Effector memory CD4-positive, alpha-beta T cell (primary cell): ENCODE measurements at places on chromosomes 3 and 15.

- no peak for DNase-seq
Measured at GRCh38 chr15:76172782-76173181, 113.0 kb downstream of the TMEM266 start.

GRCh38 chr15:40103864-40104271 is 4.8 kb downstream of the BMF start:
- DNase-seq: no peak

DNA sequence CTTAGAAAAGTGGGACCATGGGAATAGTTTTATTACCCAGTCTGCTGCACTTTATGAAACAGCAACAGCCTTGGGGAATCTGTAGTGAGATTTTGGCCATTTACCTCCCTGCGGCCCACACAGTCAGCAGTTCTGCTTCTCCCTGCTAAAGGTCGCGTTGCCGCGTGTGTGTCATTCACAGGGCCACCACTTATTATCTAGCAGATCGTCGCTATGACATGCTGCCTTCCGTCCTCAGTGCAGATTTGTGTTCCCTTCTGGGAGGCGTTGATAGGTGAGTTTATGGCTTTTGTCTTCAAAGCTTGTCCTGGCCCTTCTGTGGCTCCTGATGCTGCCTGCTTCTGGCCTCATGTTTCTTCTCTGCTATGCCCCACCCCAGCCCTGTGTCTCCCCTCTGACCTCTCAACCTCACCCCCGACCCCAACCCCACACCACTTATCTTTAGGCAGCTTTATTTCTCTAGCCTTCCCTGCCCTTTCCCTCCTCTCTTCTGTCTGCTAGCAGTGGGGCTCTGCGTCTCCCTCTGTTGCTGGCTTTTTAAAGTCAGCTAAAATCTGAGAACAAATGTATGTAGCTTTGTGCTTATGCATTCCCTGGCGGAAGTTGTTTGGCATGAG is 30.1 kb downstream of the DIS3L start:
- no peak for DNase-seq

- DNase-seq: no peak
Measured at GRCh38 chr3:193297421-193297820, 56.4 kb downstream of the PLAAT1 start.

DNA sequence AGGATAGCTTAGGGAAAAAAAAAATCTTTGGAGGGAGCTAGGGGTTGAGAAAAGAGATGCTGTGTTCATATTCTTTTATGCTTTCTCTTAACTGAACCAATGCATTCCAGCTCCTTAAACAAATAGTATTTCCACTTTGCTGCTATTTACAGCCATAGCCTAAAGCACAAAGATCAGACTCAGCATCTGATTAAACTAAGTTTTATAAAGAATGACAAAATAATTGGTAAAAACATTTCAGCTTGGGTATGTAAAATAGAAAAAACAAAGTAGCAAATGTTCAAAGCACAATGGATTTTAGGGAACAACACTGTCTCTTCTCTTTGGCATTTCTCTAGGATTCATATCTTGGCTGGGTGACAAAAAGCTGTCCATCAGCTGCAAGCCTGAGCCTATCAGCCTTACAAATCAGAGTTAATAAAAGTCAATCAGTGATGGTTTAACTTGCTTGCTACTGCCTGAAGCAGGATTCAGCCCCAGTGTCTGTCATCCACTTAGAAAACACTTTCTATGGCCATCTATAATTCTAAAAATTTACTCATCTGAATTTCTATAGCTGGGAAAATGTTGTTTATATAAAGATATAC is 232.1 kb upstream of the CDIN1 start:
- DNase-seq: no peak

- no peak for DNase-seq
Measured at GRCh38 chr15:99911816-99912215, 178.6 kb upstream of the LYSMD4 start.

GRCh38 chr15:31752065-31752762 is 278.1 kb upstream of the CHRNA7 start:
- DNase-seq: no peak

DNA sequence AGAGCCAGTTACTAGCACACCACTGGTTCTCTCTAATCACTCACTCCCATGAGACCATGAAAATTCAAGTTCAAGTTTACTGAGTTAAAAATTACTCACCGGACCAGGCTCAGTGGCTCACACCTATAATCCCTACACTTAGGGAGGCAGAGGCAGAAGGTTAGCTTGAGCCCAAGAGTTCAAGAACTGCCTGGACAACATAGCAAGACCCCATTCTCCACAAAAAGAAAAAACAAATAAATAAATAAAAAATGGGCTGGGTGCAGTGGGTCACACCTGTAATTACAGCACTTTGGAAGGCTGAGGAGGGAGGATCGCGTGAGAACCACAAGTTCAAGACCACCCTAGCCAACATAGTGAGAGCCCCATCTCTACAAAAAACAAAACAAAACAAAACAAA is 21.2 kb upstream of the CILP start:
- no peak for DNase-seq

DNA sequence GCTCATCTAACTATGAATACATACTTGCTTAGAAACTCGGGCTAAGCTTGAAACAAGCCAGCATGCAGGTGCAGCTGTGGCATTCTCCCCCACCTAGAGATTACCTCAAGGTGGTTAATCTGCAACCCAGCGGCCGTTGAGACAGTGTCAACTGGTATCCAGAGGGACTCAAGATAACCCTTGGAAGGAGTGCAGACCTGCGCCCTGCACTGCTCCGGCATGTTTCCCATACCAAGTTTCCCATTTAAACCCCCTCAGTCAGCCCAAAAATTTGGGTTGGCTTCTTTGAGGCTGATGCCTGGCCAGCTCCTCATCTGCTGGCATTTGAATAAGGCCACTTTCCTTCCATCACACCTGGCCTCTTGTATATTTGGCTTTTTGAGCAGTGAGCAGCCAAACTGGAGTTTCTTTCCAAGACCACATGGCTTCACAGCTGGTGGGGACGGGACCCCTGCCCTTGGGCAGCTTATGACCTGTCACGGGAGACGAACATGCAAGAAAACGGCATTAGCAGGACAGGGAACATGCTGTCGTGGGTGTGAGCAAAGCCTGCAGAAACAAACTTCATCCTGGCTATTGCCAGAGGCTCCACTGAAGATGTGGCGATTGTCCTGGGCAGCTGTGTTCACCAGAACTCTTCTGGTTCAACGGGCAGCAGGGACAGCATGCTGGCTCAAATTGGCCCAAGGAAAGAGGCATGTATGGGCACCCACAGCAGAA is 98.2 kb downstream of the PLXNA1 start:
- no peak for DNase-seq

GRCh38 chr3:61634678-61635077 is 73.3 kb downstream of the PTPRG start:
- DNase-seq: no peak

DNA sequence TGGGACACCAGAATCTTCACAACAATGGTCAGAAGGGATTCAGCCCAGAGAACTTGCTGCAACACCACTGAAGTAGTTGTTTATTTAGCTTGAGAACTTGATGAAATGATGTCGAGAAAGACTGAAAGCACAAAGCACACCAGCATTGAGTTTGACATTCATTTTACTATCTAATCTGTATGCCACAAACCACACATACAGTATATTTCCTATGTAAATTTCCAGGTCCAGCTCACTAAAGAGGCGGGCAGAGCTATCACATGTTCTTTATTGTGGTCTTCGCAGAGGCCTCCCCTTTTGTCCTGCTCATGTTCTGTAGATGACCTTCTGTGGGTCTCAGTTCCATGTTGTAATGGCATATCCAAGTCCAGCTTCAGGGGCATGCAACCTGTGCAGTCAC is 10.4 kb upstream of the FMN1 start:
- no peak for DNase-seq

DNA sequence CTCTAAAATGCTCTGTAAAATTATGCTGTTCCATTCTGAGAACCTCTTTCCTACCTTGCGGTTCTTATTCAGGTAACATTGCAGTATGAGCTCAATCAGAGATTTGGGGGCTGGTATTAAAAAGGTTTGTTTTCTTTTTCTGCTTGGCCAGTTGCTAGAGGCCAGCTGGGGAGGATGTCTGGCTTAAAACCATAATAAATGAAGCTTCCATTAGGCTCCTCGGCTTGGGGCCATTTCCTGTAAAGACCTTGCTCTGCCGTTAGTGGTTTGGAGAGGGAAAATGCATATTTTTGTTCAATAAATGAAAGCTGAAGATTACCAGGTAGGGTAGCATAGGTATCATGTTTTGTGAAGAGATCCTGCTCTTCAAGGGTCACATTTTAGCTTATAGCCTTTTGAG is 55.2 kb downstream of the MCTP2 start:
- DNase-seq: no peak

DNA sequence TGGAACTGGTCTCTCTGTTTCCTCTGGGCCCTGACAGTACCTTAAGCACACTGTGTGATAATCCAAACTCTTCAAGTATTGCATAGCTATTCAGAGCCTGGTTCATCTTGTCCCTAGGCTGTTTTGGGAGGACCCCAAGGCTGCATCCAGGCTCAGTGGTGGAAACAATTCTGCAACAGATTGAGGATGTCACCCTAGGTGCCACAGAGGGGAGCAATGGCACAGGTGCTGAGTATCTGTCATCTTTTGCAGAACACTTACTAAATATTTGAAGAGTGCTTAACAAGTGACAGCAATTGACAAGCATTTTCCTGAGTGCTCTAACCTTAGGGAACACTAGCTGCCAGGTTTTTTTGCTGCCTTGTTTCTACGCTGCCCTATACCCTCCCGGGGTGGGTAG is 27.8 kb downstream of the STARD5 start:
- no peak for DNase-seq

DNA sequence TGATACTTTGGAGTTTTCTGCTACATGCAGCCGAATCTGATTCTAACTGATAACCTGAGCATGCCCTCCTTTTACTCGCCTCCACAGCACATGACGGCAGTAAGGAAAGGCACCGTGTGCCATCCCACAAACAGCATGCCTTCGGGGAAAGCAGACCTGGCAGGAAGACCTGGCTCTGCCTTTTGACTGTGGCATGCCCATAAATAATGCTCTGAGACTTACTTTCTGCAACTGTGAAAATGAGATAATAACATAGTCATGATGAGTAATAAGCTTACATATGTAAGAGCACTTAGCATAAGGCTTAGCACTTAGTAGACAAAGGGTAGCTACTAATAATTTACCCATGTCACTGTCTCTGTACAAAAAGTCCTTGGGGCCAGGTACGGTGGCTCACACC is 32.9 kb downstream of the MTHFS start:
- DNase-seq: no peak

- DNase-seq: no peak
Measured at GRCh38 chr15:45362419-45362818, 15.9 kb downstream of the GATM start.

DNA sequence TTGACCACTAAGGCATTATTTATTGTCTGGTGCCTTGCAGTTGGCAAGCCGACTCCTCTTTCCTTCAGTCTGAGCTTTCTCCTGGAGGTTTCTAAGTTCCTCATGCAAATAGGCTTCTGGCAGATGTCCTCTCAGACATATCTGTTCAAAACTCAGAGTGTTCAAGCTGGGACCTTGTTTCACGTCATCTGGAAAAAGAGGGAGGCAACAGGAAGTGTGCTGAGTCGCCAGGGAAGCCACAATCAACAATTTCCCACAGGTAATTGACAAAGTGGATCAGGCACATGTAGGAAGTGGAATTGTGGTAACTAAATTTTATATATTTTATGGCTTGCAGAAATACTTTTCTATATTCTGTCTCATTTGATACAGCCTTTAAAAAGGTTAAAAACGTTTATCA is 14.6 kb downstream of the SCG5 start:
- no peak for DNase-seq

DNA sequence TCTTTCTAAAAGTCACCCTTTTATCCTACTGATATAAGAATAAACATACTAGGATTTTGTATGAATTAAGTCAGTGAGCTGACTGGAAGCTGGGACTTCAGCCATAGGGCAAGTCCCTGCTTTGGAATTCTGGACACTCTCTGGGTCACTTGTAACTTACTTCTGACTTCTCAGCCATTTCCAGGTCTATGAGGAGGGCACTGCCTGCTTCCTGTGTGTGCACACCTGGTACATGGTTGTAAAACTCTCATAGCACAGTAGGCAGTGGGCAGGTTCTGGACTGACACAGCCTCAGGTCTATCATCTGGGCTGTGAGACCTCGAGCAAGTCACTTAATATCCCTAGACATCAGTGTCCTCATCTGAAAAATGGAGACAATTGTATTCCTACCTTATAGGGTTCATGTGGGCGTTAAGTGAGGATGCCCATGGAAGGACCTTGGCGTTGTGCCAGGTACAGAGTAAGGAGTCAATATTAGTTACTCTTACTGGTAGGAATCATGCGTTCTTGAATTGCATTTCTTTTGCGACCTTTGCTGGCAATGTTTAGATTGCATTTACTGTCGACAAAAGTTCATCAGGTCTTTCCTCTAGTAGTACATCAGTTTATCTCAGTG is 27.5 kb upstream of the TGM5 start:
- no peak for DNase-seq

GRCh38 chr15:65085207-65085753 is 8.7 kb downstream of the KBTBD13 start:
- no peak for DNase-seq

DNA sequence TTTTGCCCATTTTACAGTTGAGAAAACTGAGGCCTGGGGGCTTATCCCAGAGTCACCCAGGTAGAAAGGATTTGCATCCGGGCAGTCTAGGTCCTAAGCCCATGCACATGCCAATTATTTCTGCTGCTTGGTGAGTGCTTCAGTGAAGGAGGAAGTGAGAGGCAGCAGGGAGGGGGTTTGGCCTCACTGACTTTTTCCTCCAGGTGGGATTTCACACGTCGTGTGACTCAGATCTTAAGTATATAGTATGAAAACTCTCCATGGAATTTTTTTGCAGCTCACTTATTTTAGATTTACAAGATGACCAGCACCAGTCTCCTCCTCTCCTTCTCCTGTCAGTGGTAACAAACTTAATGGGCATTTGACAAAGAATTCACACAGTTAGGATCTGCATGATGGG is 4.6 kb downstream of the ITGA11 start:
- DNase-seq: no peak

DNA sequence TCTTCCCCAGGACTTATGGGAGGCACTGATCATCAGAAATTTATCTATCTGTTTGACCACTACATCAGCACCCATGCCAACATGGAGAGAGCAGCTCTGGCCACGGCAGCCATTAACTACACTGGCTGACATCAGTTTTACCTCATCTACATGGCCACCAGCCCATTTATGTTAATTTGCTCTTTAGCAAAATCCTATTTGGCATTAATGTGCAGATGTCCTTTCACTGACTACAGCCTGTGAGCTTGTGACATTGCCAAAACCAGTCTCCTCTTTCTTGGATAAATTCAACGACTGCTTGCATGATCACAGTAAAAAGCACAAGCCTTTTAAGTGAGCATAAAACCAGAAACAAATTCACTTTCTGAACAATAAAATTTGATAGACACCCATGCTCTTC is 47.5 kb downstream of the NR1I2 start:
- no peak for DNase-seq
